Stimulated activated CD4-positive, alpha-beta T cell treated with anti-CD3 and anti-CD28 coated beads, Interleukin-2, amount 100 ng/mL, for 24 hours (primary cell): ENCODE measurements at places on chromosomes 3 and 15.

DNA sequence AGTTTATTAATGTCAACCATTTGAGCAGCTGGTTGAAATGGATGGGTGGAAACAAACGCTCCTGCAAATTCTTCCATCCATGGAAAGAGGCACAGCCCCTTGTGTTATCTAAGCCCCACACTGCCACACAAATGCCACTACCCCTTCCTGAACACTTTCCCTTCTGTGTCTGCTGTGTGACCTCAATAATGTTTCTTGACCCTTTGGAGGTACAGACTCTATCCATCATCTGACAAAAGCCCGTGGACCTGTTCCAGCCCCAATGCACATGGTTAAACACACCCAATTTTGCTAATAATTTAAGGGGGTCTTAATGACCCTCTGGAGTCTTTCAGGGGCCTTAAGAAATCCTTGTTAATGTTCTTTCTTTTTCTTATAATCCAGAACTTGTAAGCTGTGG, 482.2 kb upstream of the CFAP20DC start:
- no peak for DNase-seq

DNA sequence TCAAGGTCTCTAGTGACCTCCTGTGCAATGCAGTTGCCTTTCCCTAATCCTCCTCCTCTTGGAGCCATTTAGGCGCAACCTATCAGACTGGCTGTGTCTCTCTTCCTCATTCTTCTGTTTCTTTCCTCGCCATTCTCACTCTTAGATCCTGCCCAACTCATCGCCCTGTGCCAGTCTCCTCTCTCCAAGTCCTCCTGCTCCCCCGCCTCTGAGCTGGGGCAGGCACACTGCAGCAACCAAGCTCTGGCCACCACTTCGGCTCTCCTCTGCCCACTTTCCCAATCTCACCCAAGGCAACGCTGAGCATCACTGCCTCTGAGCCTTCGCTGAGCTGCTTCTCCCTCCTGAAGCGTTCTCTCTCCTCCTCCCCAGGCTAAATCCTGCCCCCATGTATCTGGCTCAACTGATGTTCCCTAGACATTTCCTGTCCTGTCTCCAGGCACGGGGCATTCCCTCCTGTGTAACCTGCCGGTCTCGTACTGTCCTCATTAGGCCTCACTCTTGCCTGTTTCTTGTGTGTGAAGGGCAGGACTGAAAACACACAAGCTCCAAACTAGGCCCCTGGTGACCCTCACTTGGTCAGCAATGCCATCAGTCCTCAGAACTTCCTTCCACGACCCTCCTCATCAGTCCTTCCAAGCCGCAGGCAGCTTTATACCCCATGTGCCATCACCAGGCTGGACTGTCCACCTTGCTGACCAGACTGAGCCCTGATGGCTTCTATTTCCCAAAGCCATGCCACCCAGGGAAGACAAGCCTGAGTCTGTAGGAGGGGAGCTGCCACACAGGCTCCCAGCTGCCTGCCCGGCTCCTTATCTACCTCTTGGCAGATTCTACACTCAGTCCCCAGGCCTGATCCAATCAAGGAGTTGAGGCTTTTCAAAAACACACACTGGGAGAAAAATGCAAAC, 85.6 kb downstream of the SEC22A start:
- peak; percentile 8 for DNase-seq

- no peak for DNase-seq
Observed at GRCh38 chr15:77059786-77060361, 11.0 kb downstream of the TSPAN3 start.

GRCh38 chr15:68578175-68578979, 416 bp upstream of the CORO2B start:
- DNase-seq = peak; percentile 56

GRCh38 chr15:31528846-31529245, 202.2 kb downstream of the KLF13 start:
- DNase-seq = no peak

DNA sequence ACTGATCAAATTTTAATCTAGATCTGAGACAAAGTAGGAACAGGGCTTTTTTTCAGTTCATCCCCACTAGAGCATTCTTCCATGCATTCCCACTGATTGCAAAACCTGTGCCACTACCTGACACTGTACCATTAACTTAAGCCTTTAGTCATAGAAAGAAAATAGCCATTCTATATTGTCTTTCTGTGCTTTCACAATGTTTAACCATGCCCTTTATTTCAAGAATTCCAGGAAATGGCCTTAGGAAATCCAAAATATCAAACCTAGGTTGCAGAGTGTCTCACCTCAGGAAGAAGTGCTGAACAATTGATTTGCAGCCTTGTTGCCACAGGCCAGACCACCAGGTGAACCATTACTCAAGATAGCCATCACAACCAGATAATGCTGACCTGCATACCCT, 56.2 kb upstream of the TGFBR2 start:
- DNase-seq = no peak

DNA sequence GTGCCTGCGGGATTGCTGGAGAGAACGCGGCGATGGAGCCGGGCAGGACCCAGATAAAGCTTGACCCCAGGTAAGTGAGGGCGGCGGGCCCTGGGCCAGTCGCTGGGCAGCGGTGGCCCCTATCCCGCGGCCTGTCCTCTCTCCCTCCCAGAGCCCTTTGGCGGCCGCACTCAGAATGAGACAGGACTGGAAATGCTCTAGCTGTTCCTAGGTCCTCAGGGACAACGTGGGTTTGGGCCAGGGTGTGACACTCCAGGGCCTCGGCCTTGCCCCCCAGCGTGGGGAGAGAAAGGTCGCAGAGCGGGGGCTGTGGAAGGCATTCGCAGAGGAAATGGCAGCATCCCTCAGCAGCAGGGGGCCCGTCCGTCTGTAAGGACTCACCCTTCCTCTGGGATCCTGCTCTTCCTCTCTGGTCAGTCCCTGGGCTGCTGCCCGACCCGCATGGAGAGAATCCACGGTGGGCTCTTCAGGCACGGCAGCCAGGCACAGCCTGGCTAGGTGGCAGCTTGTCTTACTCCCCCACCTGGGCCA, 412 bp downstream of the SLC51A start:
- DNase-seq = no peak

- no peak for DNase-seq
Observed at GRCh38 chr3:60582288-60582687, 669.0 kb downstream of the FHIT start.

DNA sequence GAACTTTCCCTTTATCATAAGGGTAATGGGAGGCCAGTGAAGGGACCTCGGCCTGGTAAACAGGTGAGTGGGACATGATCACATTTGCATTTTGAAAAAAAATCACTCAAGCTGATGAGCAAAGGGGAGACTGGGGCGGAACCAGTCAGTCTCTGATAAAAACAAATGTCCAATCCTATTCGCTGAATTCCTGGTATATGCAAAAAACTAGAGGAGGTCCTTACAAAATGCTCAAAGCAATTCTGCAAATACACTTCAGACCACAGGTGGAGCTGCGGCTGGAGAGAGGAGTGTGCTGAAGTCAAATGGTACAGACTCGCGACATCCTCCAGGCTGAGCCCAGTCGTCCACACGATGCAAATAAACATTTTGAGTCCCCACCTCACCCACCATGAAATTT, 166.7 kb downstream of the FOXP1 start:
- DNase-seq = peak; percentile 29

DNA sequence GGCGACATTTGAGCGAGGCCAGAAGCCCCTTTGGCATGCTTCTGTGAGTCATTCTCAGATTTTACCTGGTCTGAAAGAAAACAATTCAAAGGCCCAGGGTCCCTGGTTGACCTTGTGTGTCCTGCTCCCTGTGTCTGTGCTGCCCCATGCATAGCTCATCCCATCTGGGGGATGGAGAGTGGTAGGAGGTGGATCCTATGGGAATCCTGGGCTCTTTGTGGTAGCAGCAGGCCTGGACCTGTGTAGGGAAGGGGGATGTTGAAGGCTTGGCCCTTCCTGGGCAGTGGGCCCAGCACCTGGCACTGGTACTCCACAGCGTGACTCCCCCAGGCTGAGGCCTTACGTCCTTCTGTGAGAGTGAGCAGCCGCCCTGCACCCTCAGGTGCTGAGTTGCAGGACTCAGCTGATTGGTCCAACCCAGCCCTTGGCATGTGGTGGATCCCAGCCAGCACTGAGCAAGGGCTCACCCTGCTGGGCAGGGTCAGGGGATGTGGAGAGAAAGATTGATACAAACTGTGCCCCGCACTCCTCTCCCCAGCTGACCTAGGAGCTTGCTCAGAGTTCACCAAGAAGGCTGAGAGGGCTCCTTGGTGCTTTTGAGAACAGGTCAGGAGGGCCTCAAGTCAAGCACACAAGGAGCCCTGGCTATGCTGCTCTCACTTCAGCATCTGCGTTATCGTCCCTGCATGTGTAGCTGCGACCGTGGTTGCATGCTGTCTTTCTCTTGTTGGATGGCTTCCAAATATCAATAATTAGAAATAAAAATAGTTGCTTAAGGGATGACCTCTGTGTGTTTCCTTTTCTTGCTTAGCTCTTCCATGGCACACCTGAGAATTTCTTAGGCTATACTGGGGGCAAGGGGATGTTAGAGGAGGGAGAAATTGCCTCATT, 21.4 kb upstream of the JMJD7 start:
- DNase-seq = no peak

- DNase-seq = no peak
Observed at GRCh38 chr3:193598202-193598601, 5.2 kb downstream of the OPA1 start.
